ENCODE measurements at places on chromosomes 11 and 22.

DNA sequence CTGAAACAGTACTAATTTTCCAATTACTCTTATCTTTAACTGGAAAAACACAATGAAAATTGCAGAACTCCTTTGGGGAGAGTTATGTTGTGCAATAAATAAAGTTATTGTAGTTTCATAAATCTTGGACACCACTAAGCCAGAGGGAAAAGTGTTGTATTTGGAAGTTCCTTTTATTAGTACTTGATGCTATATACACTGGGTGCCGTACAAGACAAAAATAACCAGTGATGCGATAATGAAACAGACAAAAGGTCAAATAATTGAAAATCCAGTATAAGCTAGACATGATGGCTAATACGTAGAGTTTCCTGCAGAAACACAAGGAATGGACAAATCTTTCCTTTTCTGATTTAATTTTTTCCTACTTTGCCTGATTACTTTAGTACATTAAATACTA, 541.1 kb downstream of the ETS1 start:
- no peak for DNase-seq

DNA sequence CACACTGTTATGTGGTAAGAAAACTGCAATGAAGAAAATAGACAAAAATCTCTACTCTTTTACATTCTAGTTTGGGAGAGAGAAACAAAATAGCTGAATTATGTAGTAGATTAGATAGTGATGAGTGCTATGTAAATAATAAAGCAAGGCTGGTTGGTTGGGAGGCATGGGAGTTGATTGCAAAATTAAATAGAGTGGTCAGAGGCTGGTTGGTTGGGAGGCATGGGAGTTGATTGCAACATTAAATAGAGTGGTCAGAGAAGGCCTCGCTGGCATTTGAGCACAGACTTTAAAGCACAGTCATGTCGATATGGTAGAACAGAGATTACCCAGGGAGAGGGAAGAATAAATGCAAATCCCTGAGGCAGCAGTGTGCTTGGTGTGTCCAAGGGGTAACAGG, 22.4 kb downstream of the SIK2 start:
- peak; percentile 97 for DNase-seq

DNA sequence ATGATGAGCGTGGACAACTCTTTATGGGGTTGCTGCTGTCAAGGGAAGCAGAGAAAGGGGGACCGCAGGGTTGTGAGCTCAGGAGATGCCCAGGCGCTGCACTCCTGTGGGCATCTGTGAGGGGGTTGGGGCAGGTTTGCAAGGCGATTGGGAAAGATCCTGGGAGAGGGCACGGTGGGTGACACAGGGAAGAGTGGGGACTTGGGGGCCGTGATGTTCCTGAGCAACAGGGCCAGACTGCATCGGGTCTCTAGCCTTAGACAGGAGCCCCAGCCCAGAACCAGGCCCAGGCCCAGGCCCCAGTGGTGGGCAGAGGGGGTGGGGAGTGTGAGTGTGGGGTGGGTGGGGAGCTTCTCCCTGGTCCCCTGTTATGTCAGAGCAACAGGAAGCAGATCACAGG, 38.3 kb downstream of the CSF2RB start:
- DNase-seq, result no peak

- no peak for DNase-seq
Observed at GRCh38 chr11:115999437-115999836, 495.2 kb upstream of the CADM1 start.

- no peak for DNase-seq
Observed at GRCh38 chr11:62260261-62260953, 9.6 kb upstream of the SCGB2A2 start.

- DNase-seq, result peak; percentile 11
Observed at GRCh38 chr11:120128392-120129119, 9.4 kb downstream of the TRIM29 start.

DNA sequence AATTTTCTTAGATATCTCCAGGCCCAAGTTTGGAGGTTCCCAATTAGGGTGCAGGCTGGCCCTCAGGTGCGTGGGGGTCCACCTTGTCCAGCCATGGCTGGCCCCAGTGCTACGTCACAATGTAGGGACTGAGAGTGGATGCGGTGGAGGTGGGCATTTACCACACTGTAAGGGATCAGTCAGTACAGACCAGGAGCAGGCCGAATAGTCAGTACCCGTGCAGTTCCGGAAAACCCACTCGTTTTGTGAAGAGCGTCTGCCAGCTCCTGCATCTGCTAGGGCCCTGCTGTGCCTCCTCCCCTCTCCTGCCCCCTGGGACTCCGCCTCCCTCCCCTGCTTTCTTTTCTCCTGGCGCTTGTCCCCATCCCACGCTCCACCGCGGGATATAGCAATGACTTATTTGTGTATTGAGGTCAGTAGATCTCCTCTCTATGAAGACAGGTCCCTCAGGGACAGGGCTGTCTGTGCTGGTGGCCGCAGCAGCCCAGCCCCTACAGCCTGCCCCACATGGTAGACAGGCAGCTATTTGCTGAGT, 50.4 kb upstream of the SEPTIN5 start:
- no peak for DNase-seq

DNA sequence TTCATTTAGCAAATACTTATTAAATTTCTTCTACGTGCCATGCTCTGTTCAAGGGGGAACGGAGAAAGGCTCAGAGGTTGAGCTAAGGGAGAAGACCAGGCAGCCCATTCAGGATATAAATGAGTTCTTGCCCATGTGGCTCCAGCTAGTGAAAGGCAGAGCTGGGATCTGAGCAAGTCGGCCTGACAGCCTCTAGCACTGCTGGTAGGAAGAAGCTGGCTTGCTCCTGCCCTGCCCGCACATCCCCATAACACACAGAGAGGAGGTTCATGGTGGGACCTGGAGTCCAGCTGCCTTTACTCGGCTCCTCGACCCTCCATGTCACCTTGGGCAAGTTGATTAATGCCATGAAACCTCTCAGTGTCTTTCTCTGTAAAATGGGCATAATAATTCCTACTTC, 2.0 kb downstream of the SLC15A3 start:
- DNase-seq, result no peak

DNA sequence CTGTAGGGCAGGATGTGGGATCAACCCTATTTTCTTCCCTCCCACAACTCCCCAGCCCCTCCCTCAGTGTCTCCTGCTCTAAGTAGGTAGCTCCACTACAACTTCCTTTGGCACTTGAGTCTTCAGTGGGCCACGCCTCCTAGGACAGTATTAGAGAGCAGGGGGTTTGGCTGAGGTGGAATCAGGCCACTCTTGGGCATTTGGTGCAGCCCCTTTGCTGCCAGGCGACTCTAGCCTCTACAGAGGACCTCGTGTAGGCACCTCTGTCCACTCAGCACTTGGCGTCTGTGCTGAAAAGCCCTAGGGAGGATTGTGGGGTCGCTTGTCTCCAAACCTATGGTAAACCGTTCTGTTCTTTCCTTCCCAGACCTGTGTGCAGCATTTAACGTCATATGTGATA, 2.7 kb downstream of the FADD start:
- no peak for DNase-seq

- DNase-seq, result no peak
Observed at GRCh38 chr22:39925273-39925672, 24.4 kb downstream of the GRAP2 start.

DNA sequence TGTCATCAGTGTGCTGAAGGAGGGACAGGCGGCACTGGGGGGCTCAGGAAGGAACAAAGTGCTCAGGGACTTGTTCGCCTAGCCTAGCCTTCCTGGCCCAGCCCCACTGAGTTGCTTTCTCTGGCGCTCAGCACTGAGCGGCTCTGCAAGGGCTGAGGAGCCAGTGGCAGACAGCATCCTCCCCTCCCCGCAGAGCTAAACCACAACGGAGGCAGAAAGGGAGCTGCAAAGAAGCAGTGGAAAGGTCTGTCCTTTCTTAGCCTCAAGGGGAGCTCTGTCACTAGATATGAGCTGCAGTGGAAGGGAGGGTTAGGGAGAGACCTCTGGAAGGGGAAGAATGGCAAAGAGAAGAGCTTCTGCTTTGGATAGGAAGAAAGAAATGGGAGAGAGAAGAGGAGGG, 89.7 kb upstream of the PHOX2A start:
- DNase-seq, result peak; percentile 43

DNA sequence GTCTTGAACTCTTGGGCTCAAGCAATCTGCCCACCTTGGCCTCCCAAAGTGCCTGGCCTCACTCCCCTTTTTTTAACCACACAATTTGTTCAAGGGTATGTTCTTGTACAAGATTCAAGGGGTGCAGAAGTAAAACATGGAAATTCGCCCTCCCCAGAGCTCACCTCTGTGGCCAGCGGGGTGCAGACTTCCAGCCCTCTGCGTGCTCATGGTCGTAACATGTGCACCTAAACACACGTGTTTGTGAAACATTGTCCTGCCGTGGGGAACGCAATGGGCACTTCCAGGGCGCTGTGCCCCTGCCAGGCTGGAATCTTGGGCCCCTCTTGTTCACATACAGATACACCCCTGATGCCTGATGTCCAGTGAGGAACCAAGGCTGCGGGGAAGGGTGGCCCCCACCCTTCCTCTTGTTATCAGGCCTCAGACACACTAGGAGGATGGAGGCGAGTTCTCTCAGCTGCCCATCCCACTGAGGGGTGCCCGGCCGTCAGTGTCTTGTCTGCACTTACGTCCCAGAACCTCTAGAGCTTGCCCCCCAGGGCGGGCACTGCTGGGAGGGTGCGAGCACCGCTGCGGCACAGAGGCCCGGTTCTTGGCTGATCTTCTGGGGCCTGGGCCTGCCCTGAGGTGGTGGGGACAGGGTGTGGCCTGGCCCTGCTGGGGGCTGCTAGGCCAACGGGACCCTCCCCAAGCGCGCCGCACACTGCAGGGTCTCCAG, 4.1 kb upstream of the EPS8L2 start:
- DNase-seq, result no peak

GRCh38 chr11:33040033-33040861, 875 bp downstream of the TCP11L1 start:
- no peak for DNase-seq

DNA sequence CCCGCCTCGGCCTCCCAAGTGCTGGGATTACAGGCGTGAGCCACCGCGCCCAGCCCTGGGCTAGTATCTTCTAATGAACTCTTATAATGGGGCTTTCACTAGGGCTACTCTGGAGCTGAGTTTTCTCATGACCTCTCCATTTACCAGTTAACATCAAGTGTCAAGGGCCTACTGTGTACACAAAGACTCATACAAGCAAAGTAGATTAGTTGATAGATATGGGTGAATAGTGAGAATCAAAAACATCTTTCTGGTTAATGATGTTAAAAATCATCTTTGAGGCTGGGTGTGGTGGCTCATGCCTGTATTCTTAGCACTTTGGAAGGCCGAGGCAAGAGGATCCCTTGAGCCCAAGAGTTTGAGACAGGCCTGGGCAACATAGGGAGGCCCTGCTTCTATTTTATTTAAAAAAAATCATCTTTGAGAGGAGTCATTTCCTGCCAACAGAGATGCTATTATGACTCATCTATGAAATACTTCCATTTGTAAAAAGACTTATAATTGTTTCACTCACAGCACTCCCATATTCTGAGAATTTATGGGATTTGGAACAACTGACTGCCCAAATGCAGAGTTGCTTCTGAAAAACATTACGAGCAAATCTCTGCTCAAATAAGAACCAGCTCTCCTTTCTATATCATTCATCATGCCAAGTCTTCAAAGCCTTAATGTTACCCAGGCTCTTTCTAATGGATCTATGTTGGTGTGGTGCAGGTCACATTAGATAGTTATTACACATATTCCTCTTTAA, 57.0 kb downstream of the GDPD4 start:
- DNase-seq, result peak; percentile 80

- DNase-seq, result no peak
Observed at GRCh38 chr11:33455867-33456463, 198.8 kb downstream of the HIPK3 start.

- DNase-seq, result peak; percentile 29
Observed at GRCh38 chr11:61948505-61948904, 1.6 kb upstream of the BEST1 start.

DNA sequence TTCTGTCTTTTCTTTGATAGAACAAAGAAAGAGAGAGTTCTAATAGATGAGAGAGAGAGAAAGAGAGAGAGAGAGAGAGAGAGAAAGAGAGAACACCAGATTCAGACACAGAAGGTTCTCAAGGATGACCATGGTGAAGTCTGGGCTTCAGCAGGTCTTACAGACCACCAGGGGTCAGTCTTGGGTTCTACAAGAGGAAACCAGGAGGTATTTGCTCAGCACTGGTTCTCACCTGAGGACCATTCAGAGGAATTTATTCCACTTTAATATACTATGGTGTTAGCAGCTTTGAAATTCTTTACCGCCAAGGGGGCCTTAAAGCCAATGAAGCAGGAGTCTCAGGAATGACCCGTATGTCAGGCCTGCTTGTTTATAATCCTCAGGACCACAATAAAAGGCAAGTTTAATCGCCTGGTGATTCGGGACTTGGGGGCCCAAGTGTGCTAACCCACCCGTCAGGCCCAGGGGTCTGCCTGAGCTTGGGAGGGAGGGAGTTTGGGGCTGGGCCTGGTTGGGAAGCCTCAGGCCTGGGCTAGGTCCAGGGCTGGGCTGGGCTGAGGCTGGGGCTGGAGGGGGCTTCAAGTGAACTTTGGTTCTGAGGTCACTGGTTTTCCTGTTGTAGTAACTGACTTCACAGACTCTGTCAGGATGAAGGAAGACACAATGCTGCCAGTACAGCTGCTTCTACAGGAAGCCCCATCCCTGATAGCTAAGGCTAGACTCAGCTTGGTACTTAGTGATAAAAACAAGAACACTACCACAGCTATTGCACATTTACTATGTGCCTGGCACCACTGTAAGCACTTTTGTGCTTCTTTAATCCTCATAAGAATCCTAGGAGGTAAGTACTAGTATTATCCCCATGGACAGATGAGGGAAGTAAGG, 179.2 kb upstream of the ZBED5 start:
- DNase-seq, result peak; percentile 67

DNA sequence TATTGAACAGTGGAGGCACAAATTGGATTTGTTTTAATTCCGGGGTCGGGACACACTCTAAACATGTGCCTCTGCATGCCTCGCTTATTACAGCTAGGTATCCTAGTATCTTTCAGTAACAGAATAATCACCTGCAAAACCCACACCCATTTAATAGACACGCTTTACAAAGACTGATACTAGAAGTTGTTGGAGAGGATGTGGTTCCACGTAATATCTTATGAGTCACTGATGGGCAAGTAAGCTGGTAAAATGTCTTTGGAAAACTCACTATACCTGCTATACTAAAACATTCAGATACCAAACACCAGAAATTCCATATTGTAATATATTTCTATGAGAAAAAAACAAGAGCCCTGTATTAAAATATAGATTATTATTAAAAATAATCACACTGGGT, 84.0 kb downstream of the GGTLC2 start:
- DNase-seq, result no peak

GRCh38 chr11:69825941-69826340, 6.7 kb upstream of the FGF3 start:
- no peak for DNase-seq

- no peak for DNase-seq
Observed at GRCh38 chr11:19956228-19956627, 204.0 kb downstream of the DBX1 start.

GRCh38 chr11:29734287-29734686, 282.5 kb downstream of the KCNA4 start:
- no peak for DNase-seq

- DNase-seq, result no peak
Observed at GRCh38 chr22:42331014-42331413, 60.6 kb upstream of the TCF20 start.

- no peak for DNase-seq
Observed at GRCh38 chr11:6778518-6778917, 4.3 kb upstream of the OR2AG1 start.
